ENCODE measurements at places on chromosomes 7 and 10. TPM values are rescaled to one million over a fixed set of nuclear protein-coding genes. Genes with fewer than 3 reads are reported as not detected.

ZNF503 gene
- 19.7 TPM for total RNA-seq

KCNMA1 gene
- 116 TPM for total RNA-seq

EPO gene
- not detected for total RNA-seq

LRRC4 gene
- 0.03 TPM for total RNA-seq

SCRN1 gene
- 146 TPM for total RNA-seq

ZNF735 gene
- not detected for total RNA-seq

LIPN gene
- total RNA-seq, result not detected

HOXA4 gene
- 2.0 TPM for total RNA-seq

TSPAN33 gene
- total RNA-seq, result 0.53 TPM

RTKN2 gene
- 3.3 TPM for total RNA-seq

CFAP58 gene
- total RNA-seq, result 0.23 TPM

HOXA5 gene
- total RNA-seq, result 1.2 TPM

SPDYE5 gene
- total RNA-seq, result not detected

SORCS1 gene
- total RNA-seq, result not detected

CFAP46 gene
- total RNA-seq, result 0.20 TPM

TMEM213 gene
- total RNA-seq, result not detected

ABHD11 gene
- 7.5 TPM for total RNA-seq

CTTNBP2 gene
- total RNA-seq, result 1.2 TPM

CLDN3 gene
- total RNA-seq, result not detected

MYO3A gene
- not detected for total RNA-seq

ABCB1 gene
- 1.5 TPM for total RNA-seq

OR13A1 gene
- total RNA-seq, result not detected

MLXIPL gene
- 0.39 TPM for total RNA-seq

Measured in smooth muscle cell of the pulmonary artery (primary cell).